ENCODE measurements at places on chromosomes 2 and 18. TPM values are rescaled to one million over a fixed set of nuclear protein-coding genes. Genes with fewer than 3 reads are reported as not detected.

The ARHGAP15 gene
- total RNA-seq = 5.4 TPM

The GYPC gene
- 111 TPM for total RNA-seq

The GULP1 gene
- total RNA-seq = 4.6 TPM

The NRBP1 gene
- 50.8 TPM for total RNA-seq

The TAF1B gene
- 6.1 TPM for total RNA-seq

The ACSL3 gene
- total RNA-seq = 50.8 TPM

The IHH gene
- total RNA-seq = not detected

The KLHL41 gene
- 139 TPM for total RNA-seq

The SLC23A3 gene
- 1.4 TPM for total RNA-seq

All from Right ventricle myocardium superior (tissue), 1 donor.